Posterior vena cava (tissue), 2 donors: ENCODE measurements at places on chromosomes 6 and 20. TPM values are rescaled to one million over a fixed set of nuclear protein-coding genes. Genes with fewer than 3 reads are reported as not detected.

- no peak for DNase-seq
Measured at GRCh38 chr6:124203101-124203811, 399.6 kb downstream of the NKAIN2 start.

- DNase-seq, result no peak
Measured at GRCh38 chr6:85493389-85493788, 43.5 kb downstream of the NT5E start.

DNA sequence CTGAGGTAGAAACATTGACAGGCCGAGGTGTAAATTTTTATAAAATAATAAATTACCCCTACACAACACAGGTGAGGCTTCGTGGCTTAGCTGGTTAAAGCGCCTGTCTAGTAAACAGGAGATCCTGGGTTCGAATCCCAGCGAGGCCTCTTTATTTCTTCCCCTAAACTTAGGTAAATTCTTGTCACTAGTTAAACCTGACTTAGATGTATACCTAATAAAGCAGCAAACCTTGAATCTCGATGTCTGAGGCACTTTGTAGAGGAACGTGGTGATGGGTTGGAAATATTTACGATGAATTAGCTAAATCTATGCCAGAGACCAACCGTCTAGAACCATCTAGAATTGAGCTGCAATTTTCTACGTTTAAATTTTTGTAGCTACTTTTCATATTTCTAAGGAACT is 185.6 kb downstream of the OR2B2 start:
- DNase-seq, result no peak

GRCh38 chr20:36465109-36466080 is 75.9 kb upstream of the MYL9 start:
- peak; percentile 91 for DNase-seq

- no peak for DNase-seq
Measured at GRCh38 chr20:10864076-10864672, 190.4 kb upstream of the JAG1 start.

DNA sequence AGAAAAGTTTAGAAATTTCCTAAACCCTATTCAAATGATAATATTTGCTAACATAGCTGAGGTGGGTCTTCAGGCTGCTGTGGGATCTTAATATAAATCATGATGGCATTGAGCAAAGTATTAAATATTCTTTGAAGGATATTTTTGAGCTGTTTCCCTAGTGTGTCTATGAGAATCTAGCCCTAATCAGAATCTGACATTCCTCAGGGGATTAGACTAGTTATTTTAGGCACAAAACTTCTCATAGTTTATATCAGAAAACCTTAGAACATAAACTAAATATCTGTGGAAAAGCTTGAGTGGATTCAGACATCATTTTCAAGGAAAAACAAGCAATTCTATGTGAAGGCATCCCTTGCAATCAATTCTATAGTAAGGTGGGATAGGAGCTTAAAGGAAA is 594.5 kb downstream of the RFPL4B start:
- DNase-seq, result no peak

GRCh38 chr6:149342525-149342924 is 25.0 kb downstream of the TAB2 start:
- DNase-seq, result no peak

DNA sequence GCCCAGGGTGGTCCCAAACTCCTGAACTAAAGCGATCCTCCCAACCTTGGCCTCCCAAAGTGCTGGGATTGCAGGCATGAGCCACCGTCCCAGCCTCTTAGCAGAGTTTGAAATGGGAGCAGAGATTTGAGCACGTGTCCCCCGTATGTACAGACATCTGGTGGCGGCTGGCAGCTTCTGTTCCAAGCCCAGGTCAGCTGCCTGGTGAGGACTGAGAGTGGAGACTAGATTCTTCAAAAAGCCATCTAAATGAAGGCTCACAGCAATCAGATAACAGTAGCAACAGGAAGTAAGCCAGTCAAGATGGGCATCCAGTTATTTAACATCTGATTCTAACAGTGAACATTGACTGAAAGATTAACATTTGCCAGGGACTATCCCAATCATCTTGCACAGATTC is 128.1 kb upstream of the AKAP12 start:
- DNase-seq, result no peak

- no peak for DNase-seq
Measured at GRCh38 chr6:55617272-55617671, 38.3 kb upstream of the HMGCLL1 start.

DNA sequence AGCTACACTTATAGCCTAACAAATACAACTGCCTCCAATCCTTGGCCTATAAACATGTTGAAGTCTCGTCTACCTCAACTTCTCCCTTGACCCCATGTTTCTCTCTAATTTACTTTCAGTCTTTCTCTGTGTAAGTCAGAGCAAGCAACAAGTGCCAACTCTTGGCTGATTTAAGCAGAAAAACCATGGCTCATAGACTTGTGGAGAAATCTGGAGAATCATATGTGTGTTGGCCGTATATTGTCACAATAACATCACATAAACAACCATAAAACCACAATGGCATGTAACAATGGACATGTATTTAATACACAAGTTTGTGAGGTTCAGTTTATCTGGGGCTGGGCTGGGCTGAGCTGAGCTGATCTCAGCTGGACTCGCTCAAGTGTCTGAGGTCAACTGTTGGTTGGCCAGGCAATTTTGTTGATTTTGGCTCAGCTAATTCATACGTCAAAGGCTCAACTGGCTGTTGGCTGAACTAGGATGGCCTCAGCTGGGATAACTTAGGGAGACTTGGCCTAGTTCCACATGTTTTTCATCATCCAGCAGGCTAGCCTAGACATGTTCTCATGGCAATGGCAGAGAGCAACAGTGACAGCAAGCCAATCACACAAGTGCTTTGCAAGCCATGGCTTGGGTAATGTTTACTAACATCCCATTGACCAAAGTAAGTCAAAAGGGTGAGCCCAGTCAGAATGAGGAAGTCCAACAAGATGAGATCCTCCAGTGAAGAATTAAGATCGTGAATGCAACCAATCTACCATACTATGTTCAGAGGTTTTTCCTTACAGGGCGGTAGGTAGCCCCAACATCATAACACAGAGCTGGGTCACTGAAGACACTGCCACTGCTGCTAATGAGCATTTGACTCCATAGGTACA is 12.9 kb upstream of the TBC1D22B start:
- peak; percentile 82 for DNase-seq

GRCh38 chr6:3176562-3177355 is 19.4 kb upstream of the TUBB2A start:
- peak; percentile 85 for DNase-seq

- DNase-seq, result no peak
Measured at GRCh38 chr6:20403766-20404640, 2.3 kb downstream of the E2F3 start.

DNA sequence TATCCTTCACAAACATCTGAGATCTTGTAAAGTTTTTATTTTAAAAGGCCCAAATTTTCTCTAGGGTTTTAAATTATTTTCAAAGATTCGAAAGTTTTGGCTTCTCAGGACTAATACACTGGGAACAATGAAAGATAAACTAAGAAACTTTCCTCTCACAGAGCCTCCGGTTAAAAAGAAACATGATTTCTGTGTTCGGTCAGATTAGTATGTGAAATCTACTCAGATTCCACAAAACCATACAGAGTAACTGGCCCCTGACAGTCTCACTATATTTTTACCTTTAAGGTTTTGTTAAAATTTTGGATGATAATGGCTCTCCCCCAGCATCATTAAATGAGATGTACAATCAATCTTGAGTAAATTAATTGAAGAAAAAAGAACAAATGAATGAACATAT is 471.0 kb downstream of the COL12A1 start:
- no peak for DNase-seq

- no peak for DNase-seq
Measured at GRCh38 chr20:64261138-64261537, 5.6 kb downstream of the PCMTD2 start.

- DNase-seq, result no peak
Measured at GRCh38 chr6:30009113-30009512, 52.0 kb upstream of the POLR1H start.

GRCh38 chr20:20000211-20000968 is 16.8 kb upstream of the NAA20 start:
- DNase-seq, result no peak

DNA sequence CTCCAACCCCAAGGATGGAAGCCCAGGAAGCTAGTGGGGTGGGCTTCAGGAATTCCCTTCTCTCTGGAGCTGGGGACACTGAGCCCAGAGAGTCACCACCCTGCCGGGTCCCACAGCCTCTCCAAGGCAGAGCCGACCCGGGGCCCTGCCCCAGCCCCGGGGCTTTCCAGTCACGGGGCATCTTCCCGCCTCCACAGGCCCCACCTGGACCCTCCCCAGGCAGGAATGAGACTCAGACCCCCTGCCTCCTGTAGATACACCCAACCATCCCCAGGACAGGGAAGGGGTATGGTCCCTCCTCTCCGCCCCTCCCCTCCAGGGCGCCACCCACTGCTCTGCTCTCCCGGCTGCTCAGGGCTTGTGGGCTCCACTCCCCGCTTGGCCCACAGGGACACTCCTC is 53.3 kb downstream of the GRM4 start:
- no peak for DNase-seq

DNA sequence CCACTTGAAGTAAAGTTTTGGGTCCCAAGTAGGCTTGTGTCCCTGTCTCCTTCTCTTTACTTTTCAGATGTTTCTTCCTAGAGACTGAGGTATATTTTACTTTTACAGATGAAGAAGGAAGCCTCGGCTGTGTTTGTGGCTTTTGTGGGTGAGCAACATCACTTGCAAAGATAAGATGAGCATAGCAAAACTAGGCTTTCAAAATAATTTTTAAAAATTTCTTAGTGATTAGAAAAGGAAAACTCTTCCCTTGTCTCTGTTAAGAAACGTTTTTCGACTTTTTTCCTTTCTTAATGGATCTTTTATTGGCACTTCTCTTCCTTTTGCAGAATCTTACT is 7.6 kb downstream of the PTPN1 start:
- DNase-seq, result no peak

GRCh38 chr6:107931894-107932293 is 26.1 kb downstream of the SEC63 start:
- DNase-seq, result no peak

DNA sequence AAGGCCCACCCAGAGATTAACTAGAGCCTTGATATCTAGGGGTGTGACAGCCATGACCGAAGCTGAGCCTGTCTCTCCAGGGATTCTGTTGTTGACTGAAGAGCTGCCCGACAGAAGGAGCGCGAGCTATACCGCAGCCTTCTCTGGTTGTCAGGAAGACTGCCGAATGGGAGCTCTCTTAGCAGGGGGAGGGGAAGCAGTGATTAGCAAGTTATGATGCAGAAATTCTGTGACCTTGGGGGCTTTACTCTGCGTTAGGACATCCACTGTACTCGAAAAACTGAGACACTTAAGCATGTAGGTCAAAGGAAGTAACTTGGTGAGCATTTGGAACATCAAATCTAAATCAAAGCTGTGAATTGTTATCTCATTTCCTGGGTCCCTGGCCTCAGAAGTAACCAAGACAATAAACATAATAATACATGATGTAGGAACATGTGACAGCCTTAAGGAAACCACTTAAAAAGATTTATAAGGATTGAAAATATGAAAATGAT is 84.7 kb downstream of the MAP3K4 start:
- DNase-seq, result no peak

- no peak for DNase-seq
Measured at GRCh38 chr6:143419526-143419925, 31.0 kb downstream of the ADAT2 start.

DNA sequence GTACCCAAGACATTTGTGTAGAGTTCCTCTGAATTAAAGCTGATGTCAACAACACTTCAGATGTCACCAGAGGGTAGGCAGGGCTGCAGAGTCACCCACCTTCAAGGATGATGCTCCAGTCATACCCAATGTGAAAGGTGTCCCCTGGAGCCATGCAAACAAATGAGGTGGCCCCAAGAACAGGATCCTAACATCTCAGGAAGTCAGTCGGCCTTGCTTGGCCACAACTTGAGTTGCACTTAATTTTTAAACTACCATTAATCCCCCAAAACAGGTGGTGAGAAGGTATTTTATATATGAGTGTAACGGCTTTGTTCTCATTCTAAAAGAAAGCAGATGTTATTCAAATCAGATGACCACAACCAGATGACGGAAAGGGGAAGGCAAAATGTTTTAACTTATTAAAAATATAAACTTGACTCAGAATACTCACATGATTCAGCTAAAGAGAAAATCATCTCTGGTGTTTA is 21.1 kb upstream of the SERPINB1 start:
- DNase-seq, result no peak

GRCh38 chr6:34025112-34025807 is 120.6 kb downstream of the GRM4 start:
- no peak for DNase-seq

DNA sequence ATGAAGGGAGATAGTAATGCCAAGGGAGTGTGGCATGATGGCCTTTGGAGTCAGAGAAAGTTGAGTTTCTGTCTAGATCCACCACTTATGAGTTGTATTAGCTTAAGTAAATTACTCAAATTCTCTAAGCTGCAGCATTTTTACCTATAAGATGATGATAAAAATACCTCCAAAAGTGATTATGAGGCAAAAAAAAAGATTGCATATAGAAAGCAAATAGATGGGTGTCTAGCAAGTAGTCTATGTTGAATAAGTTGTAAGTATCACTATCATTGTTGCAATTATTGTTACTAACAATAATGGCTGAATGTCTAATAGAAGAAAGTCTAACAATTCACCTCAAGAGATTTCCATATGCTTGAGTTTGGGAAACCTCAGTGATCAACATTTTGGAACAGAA is 959.2 kb upstream of the GJE1 start:
- DNase-seq, result no peak

- DNase-seq, result no peak
Measured at GRCh38 chr6:113649276-113649675, 207.9 kb upstream of the MARCKS start.

- DNase-seq, result no peak
Measured at GRCh38 chr6:54920628-54921027, 74.1 kb downstream of the FAM83B start.

- DNase-seq, result no peak
Measured at GRCh38 chr6:85405175-85405852, 44.6 kb upstream of the NT5E start.

DNA sequence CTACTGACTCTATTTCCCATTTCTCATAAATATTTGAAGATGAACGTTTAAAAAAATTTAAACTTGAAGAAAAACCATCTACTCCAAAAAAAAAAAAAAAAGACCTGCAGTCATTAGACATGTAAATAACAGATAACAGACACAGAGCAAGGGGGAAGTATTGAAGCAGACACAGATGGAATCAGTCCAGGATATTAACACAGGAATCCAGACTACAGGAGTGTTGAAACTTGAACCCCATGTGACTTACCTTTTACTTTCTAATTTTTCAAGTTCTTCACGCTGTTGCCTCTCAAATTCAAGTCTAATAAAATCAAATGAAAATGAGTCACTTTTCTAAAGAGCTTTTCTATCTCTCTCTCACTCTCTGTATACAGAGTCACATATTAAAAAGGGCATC is 191.8 kb downstream of the KIF16B start:
- no peak for DNase-seq

GRCh38 chr20:37518606-37519507 is 2.2 kb upstream of the NNAT start:
- no peak for DNase-seq

JAG1 gene
- total RNA-seq, result 84.2 TPM

CD40 gene
- total RNA-seq, result 11.3 TPM

BHLHE23 gene
- not detected for total RNA-seq

IBTK gene
- 35.6 TPM for total RNA-seq

OPN5 gene
- total RNA-seq, result not detected

ADGRF5 gene
- 37.4 TPM for total RNA-seq

SEMG2 gene
- not detected for total RNA-seq

THEMIS gene
- 0.37 TPM for total RNA-seq

TUBB1 gene
- 0.74 TPM for total RNA-seq

FAM8A1 gene
- 31.3 TPM for total RNA-seq

ATF6B gene
- 39.0 TPM for total RNA-seq

SUMO4 gene
- total RNA-seq, result 1.8 TPM

HLA-DRB1 gene
- total RNA-seq, result 78.2 TPM
